Articular chondrocyte of knee joint (primary cell): ENCODE measurements at places on chromosomes 12 and 14. TPM values are rescaled to one million over a fixed set of nuclear protein-coding genes. Genes with fewer than 3 reads are reported as not detected.

Gene DPY19L2
- total RNA-seq = 0.65 and 1.1 TPM in 2 replicates

Gene ASCL1
- total RNA-seq = not detected in 2 replicates

Gene GPR135
- 6.5 and 8.6 TPM in 2 replicates for total RNA-seq

Gene PIANP
- total RNA-seq = 0.11 and 0.13 TPM in 2 replicates

Gene INHBE
- 0.22 TPM in 1 of 2 replicates, not detected in the other for total RNA-seq

Gene GZMB
- total RNA-seq = not detected in 2 replicates

Gene AHNAK2
- 138 and 152 TPM in 2 replicates for total RNA-seq

Gene LMO3
- under 0.01 and 0.39 TPM in 2 replicates for total RNA-seq

Gene ETV6
- 21.4 and 32.5 TPM in 2 replicates for total RNA-seq

Gene VCPKMT
- 6.8 and 6.9 TPM in 2 replicates for total RNA-seq

Gene FOXA1
- total RNA-seq = 0.11 TPM in 1 of 2 replicates, not detected in the other

Gene PXMP2
- total RNA-seq = 15.2 and 15.4 TPM in 2 replicates

Gene NTN4
- total RNA-seq = 116 and 160 TPM in 2 replicates

Gene FAIM2
- 3.0 and 5.2 TPM in 2 replicates for total RNA-seq

Gene TMEM119
- total RNA-seq = 20.0 and 37.8 TPM in 2 replicates

Gene ADAM21
- 0.32 and 0.52 TPM in 2 replicates for total RNA-seq

Gene PIK3C2G
- total RNA-seq = not detected in 2 replicates

Gene MYH6
- not detected in 2 replicates for total RNA-seq

Gene DTD2
- 57.2 and 66.0 TPM in 2 replicates for total RNA-seq

Gene BIN2
- total RNA-seq = not detected in 2 replicates

Gene ATP23
- 6.9 and 9.1 TPM in 2 replicates for total RNA-seq

Gene MUCL1
- total RNA-seq = not detected in 2 replicates

Gene SLCO1B3
- total RNA-seq = not detected in 2 replicates

Gene MYO1H
- total RNA-seq = not detected in 2 replicates

Gene ADAMTS20
- total RNA-seq = not detected in 2 replicates

Gene GARIN6
- not detected in 2 replicates for total RNA-seq

Gene PRH1
- total RNA-seq = 27.2 and 29.7 TPM in 2 replicates

Gene PIWIL1
- total RNA-seq = not detected in 2 replicates

Gene GLIPR1L2
- 0.65 and 0.97 TPM in 2 replicates for total RNA-seq

Gene KRT74
- not detected in 2 replicates for total RNA-seq

Gene DIO2
- 14.7 and 44.0 TPM in 2 replicates for total RNA-seq

Gene CMKLR1
- 68.3 and 121 TPM in 2 replicates for total RNA-seq

Gene SDS
- total RNA-seq = not detected in 2 replicates

Gene ACSS3
- 12.6 and 14.2 TPM in 2 replicates for total RNA-seq

Gene KRT2
- not detected in 2 replicates for total RNA-seq

Gene OR6C2
- total RNA-seq = not detected in 2 replicates

Gene PTPRO
- under 0.01 TPM in 1 of 2 replicates, not detected in the other for total RNA-seq

Gene NFE2
- 0.43 and 0.65 TPM in 2 replicates for total RNA-seq

Gene FAM181A
- total RNA-seq = not detected in 2 replicates

Gene AMIGO2
- 1.2 and 1.7 TPM in 2 replicates for total RNA-seq

Gene PTPN21
- total RNA-seq = 25.9 and 26.1 TPM in 2 replicates

Gene TBC1D30
- 0.13 and 0.43 TPM in 2 replicates for total RNA-seq

Gene DAD1
- total RNA-seq = 305 and 347 TPM in 2 replicates

Gene CISTR
- total RNA-seq = not detected in 2 replicates

Gene RBP5
- total RNA-seq = not detected in 2 replicates

Gene ZNF891
- total RNA-seq = 2.1 TPM in 2 replicates

Gene PLXNC1
- total RNA-seq = 6.8 and 9.4 TPM in 2 replicates

Gene HOXC6
- 5.3 and 8.1 TPM in 2 replicates for total RNA-seq

Gene MMP19
- 5.2 and 5.3 TPM in 2 replicates for total RNA-seq

Gene NPFF
- not detected in 2 replicates for total RNA-seq

Gene IGFBP6
- total RNA-seq = 242 and 329 TPM in 2 replicates

Gene LRFN5
- total RNA-seq = 0.39 TPM in 1 of 2 replicates, not detected in the other

Gene SERPINA10
- total RNA-seq = not detected in 2 replicates

Gene CIROP
- 0.26 TPM in 1 of 2 replicates, not detected in the other for total RNA-seq

Gene RPS6KA5
- 1.6 and 2.3 TPM in 2 replicates for total RNA-seq

Gene TMCC3
- total RNA-seq = under 0.01 and 0.11 TPM in 2 replicates

Gene FAM161B
- 6.4 and 8.4 TPM in 2 replicates for total RNA-seq

Gene B4GALNT3
- total RNA-seq = 3.1 and 3.8 TPM in 2 replicates

Gene PPP1R12A
- total RNA-seq = 116 and 130 TPM in 2 replicates
